ENCODE measurements at places on chromosomes 7 and 10.

DNA sequence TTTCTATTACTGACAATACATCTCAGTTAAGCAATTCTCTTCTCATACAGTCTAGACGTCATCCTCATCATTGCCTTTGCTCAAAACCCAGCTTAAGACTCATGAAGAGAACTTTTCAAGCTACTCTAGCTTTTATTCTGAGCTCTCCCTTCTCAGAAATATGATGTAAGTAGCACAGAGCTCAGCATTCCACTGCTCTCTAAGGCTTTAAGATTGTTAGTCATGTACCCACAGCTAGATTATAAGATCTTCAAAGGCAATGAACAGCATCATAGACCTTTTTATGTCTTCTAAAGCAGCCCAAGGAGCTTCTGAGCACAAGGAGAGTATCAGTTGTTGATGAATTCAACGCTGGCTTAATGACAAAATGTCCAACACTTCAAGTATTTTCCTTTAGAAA lies 119.3 kb downstream of the NRP1 start:
- DNase-seq, result no peak

DNA sequence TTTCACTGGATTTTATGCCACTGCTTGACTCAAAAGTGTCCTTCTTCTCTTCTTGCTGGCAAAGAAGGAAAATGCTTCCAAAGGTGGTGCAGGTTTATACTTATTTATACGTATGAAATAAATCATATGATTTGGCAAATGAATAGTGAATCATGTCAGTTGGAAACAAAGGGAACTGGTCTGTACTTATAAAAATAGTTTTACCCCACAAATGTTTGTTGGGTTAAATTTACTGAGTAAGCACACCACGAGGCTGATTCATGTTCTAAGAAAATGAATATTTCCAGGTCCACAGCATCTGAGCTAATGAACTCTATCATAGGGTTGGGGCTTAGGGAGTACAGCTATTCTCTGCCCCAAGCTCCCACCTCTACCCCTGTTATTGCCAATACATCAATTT lies 232.2 kb downstream of the TRIL start:
- no peak for DNase-seq

DNA sequence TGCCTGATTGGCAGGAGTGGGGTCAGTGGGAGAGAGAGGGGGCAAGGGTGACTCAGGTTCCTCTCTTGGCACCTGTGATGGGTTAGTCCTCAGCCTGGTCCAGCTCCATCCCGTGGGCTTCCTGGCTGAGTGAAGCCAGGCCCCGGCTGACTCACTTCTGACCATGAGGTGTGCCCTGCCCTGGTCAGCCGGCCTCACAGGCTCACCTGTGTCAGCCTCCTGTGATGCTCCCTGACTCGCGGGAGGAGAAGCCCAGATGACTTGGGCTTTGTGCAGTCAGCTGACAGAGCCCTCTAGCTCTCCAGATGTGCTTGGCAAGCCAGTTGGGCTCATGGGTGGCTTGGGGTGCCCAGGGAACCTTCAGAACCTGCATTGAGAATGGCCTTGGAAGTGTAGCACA lies 16.0 kb upstream of the PPIF start:
- DNase-seq, result no peak

DNA sequence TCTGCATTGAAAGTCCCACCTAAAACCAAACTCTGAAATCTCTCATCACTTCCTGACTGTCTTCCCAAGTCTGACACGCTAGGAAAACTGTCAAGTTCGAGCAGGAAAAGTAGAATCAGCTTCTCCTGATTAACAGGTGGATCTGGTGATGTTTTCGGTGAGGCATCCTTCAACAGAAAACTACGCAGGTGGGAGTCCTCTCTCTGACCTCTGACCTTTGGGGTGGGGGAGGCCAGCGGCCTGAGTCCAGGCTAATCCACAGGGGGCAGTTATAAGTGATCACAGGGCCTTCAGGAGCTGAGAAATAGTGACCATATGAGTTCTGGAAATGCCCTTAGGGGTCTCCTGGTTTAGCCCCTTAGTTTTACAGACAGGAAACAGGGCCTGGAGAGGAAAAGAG lies 13.4 kb upstream of the NPFFR1 start:
- DNase-seq, result no peak

DNA sequence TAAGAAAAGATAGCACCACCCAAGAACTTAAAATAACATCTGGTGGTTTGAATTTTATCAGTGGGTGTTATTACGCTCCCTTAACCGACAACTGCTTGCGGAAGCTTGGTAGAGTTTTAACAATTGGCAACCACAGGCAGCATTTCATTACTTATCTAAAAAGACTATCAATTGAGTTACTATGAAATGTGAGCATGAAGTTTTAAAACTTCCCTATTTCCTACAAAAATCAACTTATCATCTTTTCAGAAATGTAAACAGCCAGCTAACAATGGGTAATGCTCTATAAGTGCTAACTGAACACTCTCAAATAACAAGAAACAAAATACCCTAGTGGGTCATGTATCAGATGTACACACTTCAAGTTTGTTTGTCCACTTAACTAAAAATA lies 68.8 kb downstream of the OSBPL3 start:
- DNase-seq, result no peak

- peak; percentile 21 for DNase-seq
These were observed 52.7 kb upstream of the VIPR2 start for GRCh38 chr7:159197066-159197975.
